ENCODE measurements at places on chromosomes 5 and 9. TPM values are rescaled to one million over a fixed set of nuclear protein-coding genes. Genes with fewer than 3 reads are reported as not detected.

The ACER2 gene
- 7.9 TPM for total RNA-seq

The PAPPA gene
- 0.36 TPM for total RNA-seq

The ATOSB gene
- total RNA-seq: 11.2 TPM

The SLC46A2 gene
- total RNA-seq: 0.73 TPM

The AIF1L gene
- total RNA-seq: 24.2 TPM

The CBY3 gene
- total RNA-seq: 0.64 TPM

The RGS7BP gene
- total RNA-seq: 16.2 TPM

The CNTNAP3 gene
- total RNA-seq: 18.4 TPM

The ANXA1 gene
- total RNA-seq: 17.8 TPM

The PRELID2 gene
- total RNA-seq: 22.9 TPM

The INVS gene
- total RNA-seq: 39.6 TPM

The FBP2 gene
- not detected for total RNA-seq

The BTNL9 gene
- total RNA-seq: 4.1 TPM

The LRRC26 gene
- 0.91 TPM for total RNA-seq

The C9orf50 gene
- total RNA-seq: not detected

The OBP2B gene
- total RNA-seq: not detected

The TMEFF1 gene
- 38.7 TPM for total RNA-seq

The COL5A1 gene
- 27.7 TPM for total RNA-seq

The TAF1L gene
- total RNA-seq: not detected

The TAF9 gene
- total RNA-seq: 50.4 TPM

The LHX3 gene
- total RNA-seq: not detected

The PRRT1B gene
- not detected for total RNA-seq

The KIF20A gene
- total RNA-seq: 12.8 TPM

The RC3H2 gene
- 84.9 TPM for total RNA-seq

The HAPLN1 gene
- total RNA-seq: 4.4 TPM

The DMGDH gene
- 3.8 TPM for total RNA-seq

The SPINK6 gene
- total RNA-seq: not detected

The ZDHHC11B gene
- total RNA-seq: 7.3 TPM

The LCN6 gene
- not detected for total RNA-seq

The LECT2 gene
- total RNA-seq: not detected

The SUSD3 gene
- total RNA-seq: 0.45 TPM

The KIF4B gene
- 0.18 TPM for total RNA-seq

The IGIP gene
- 8.3 TPM for total RNA-seq

The CCDC192 gene
- not detected for total RNA-seq

The CENPK gene
- 29.6 TPM for total RNA-seq

The HAND1 gene
- not detected for total RNA-seq

The ACOT12 gene
- 2.4 TPM for total RNA-seq

The PBX3 gene
- total RNA-seq: 123 TPM

The PRR16 gene
- 1.6 TPM for total RNA-seq

The MZB1 gene
- 0.18 TPM for total RNA-seq

The GPR150 gene
- total RNA-seq: not detected

The OSTF1 gene
- total RNA-seq: 9.8 TPM

The FLT4 gene
- 8.1 TPM for total RNA-seq

The ZNF483 gene
- 41.5 TPM for total RNA-seq

The CFAP90 gene
- total RNA-seq: 2.7 TPM

The PCDHGB1 gene
- 16.8 TPM for total RNA-seq

The ANKRD18B gene
- 3.4 TPM for total RNA-seq

Data from cerebellum (tissue), 4 donors.